ENCODE measurements at places on chromosomes 1 and 21. TPM values are rescaled to one million over a fixed set of nuclear protein-coding genes. Genes with fewer than 3 reads are reported as not detected.
A peak's percentile ranks its signal among the peaks of the same experiment; 100 is the strongest.

GBP5 gene
- 0.37 TPM for total RNA-seq

PCSK9 gene
- total RNA-seq = not detected

DNA sequence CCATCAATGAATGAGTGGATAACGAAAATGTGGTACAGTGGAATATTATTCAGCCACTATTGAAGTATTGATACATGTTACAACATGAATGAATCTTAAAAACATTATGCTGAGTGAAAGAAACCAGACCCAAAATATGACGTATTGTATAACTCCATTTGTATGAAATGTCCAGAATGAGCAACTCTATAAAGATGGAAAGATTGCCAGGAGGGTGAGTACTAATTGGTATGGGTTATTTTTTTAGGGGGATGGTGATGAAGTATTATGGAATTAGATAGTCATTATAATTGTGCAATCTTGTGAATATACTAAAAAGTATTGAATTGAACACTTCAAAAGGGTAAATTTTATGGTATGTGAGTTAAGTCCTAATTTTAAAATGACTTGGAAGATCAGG is 278.6 kb downstream of the SIPA1L2 start:
- H3K27ac ChIP-seq = no peak overlapping the region
- no peak overlapping the region for H3K4me3 ChIP-seq
- no peaks in the 10 kb centered on the region for H3K27me3 ChIP-seq
- no peaks in the 10 kb centered on the region for H3K4me1 ChIP-seq

GRCh38 chr1:168629466-168629865 is 53.1 kb downstream of the XCL1 start:
- H3K27me3 ChIP-seq = no peaks in the 10 kb centered on the region
- H3K36me3 ChIP-seq = no peaks in the 10 kb centered on the region
- no peak overlapping the region for H3K4me3 ChIP-seq
- no peak overlapping the region for H3K27ac ChIP-seq
- DNase-seq = no peak

DNA sequence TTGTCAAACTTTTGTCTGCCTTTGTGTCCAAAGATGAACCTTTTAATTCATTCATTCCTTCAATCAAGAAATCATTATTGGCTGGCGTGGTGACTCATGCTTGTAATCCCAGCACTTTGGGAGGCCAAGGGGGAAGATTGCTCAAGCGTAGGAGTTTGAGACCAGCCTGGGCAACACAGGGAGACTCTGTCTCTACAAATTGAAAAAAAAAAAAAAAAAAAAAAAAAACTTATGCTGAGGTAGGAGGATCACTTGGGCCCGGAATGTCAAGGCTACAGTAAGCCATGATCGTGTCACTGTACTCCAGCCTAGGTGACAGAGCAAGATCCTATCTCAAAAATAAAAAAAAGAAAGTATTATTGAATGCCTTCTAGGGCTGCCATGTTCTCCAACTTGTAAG is 51.3 kb upstream of the CXADR start:
- H3K36me3 ChIP-seq = no peaks in the 10 kb centered on the region
- H3K4me3 ChIP-seq = no peak overlapping the region
- no peaks in the 10 kb centered on the region for H3K4me1 ChIP-seq
- H3K27ac ChIP-seq = peak overlapping the region; percentile 80
- H3K27me3 ChIP-seq = no peaks in the 10 kb centered on the region
- no peak for DNase-seq

- no peaks in the 10 kb centered on the region for H3K36me3 ChIP-seq
- H3K27me3 ChIP-seq = no peaks in the 10 kb centered on the region
- no peak for DNase-seq
- H3K4me3 ChIP-seq = no peak overlapping the region
Measured at GRCh38 chr1:244065960-244066388, 14.9 kb downstream of the ZBTB18 start.

- no peaks in the 10 kb centered on the region for H3K36me3 ChIP-seq
- H3K4me3 ChIP-seq = no peak overlapping the region
- DNase-seq = no peak
- no peaks in the 10 kb centered on the region for H3K4me1 ChIP-seq
Measured at GRCh38 chr21:21614966-21615365, 616.8 kb downstream of the NCAM2 start.

- H3K4me1 ChIP-seq = no peaks in the 10 kb centered on the region
- no peaks in the 10 kb centered on the region for H3K36me3 ChIP-seq
- no peak for DNase-seq
- no peak overlapping the region for H3K27ac ChIP-seq
- no peak overlapping the region for H3K4me3 ChIP-seq
- no peaks in the 10 kb centered on the region for H3K27me3 ChIP-seq
Measured at GRCh38 chr1:187252923-187253322, 424.2 kb downstream of the PLA2G4A start.

Measured in right atrium auricular region (tissue), 2 donors.